ENCODE measurements at places on chromosomes 3 and 15. TPM values are rescaled to one million over a fixed set of nuclear protein-coding genes. Genes with fewer than 3 reads are reported as not detected.

Gene IL17RC
- 21.3 TPM for total RNA-seq

Gene EAF1
- 22.6 TPM for total RNA-seq

- no peaks in the 10 kb centered on the region for H3K4me1 ChIP-seq
- peak; percentile 88 for DNase-seq
- no peaks in the 10 kb centered on the region for H3K27me3 ChIP-seq
- no peak overlapping the region for H3K27ac ChIP-seq
- H3K4me3 ChIP-seq = no peak overlapping the region
Measured at GRCh38 chr3:60555686-60556354, 695.4 kb downstream of the FHIT start.

DNA sequence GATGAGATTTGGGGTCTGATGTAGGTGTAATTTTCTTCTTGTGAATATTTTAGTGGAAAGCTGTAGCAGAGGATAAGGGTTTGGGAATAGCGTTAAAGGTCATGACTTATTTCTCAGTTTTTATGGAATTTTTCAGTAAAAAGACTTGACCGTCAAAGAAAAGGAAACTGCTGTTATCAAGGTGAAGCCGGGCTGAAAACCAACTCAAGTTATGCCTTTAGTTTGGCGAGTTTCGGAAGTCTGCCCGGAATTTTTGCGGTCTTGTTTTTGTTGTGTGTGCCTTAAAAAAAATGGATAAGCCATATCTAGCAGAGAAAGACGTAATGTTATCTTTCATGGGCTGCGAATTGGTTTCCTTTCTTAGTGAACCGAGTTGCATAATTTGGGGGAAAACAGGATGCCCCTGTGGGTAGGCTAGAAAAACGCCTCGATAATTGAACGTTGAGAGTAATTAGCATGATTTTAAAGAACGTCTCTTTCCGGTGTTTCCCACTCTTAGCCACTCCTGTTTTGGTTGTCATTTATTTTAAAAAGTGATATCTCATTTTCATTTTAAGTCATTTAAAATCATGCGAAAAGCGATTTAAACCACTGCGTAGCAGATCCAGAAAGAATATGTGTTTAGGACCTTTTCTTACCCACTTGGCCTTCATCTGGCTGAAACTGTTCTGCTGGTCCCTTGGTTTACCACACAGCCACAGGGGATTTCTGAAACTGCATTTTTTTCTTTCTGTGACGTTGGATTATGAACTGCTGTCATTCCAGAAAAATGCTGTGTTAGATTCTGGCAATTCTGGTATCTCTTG, 1.1 kb downstream of the NFKBIZ start:
- H3K4me3 ChIP-seq = peak overlapping the region; percentile 92
- DNase-seq = peak; percentile 77
- peak overlapping the region; percentile 91 for H3K27ac ChIP-seq
- peaks cover 14% of the 10 kb centered on the region for H3K36me3 ChIP-seq
- H3K27me3 ChIP-seq = no peaks in the 10 kb centered on the region
- peaks cover 9% of the 10 kb centered on the region for H3K4me1 ChIP-seq

- no peak for DNase-seq
- no peak overlapping the region for H3K27ac ChIP-seq
Measured at GRCh38 chr3:26838026-26838425, 215.5 kb downstream of the LRRC3B start.

DNA sequence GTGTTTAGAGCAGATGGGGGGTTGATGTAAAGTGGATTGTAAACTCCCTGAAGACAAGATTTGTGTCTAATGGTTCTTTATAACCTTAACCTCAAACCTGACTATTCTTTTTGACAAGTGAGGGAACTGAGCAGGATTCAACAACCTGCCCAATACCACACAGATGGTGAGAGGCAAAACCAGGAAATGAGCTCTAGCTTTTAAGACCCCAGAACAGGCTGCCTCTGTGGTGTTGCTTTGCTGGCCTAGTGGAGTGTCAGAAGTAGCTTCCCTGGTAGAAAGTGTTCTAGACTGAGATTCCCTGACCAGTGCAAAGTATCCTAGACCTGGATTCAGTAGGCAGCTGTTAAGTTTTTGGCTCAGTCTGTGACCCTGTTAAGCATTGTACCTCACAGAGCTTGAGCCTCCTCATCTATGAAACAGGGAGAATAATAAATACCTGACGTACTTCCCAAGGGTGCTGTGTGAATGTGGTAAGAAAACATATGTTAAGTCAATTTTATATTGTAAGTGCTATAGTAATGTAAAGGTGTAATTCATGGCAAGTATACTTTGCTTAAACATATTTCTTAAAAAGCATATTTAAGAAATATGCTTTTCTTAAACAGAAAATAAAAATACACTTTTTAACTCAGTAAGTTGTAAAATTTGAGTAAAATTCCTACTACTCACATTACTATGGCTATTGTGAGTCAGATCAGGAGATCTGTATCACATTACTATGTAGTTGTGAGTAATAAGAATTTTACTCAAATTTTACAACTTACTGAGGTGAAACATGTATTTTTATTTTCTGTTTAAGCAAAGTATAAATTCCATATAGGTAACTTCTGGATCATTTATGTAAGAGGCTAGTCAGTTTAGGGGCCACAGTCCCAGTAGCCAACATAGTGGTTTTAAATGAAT, 8.8 kb downstream of the GPR87 start:
- H3K27me3 ChIP-seq = no peaks in the 10 kb centered on the region
- H3K36me3 ChIP-seq = no peaks in the 10 kb centered on the region
- peak; percentile 41 for DNase-seq
- H3K4me1 ChIP-seq = peaks cover 22% of the 10 kb centered on the region

GRCh38 chr15:85007137-85007536, 25.5 kb downstream of the PDE8A start:
- no peaks in the 10 kb centered on the region for H3K36me3 ChIP-seq
- no peak overlapping the region for H3K4me3 ChIP-seq
- no peaks in the 10 kb centered on the region for H3K4me1 ChIP-seq
- H3K27ac ChIP-seq = no peak overlapping the region

- no peak for DNase-seq
- no peak overlapping the region for H3K4me3 ChIP-seq
- H3K36me3 ChIP-seq = no peaks in the 10 kb centered on the region
- H3K27ac ChIP-seq = no peak overlapping the region
Measured at GRCh38 chr15:86541540-86541939, 461.9 kb downstream of the AGBL1 start.

- H3K27me3 ChIP-seq = no peaks in the 10 kb centered on the region
- H3K27ac ChIP-seq = no peak overlapping the region
- H3K4me3 ChIP-seq = no peak overlapping the region
- no peaks in the 10 kb centered on the region for H3K36me3 ChIP-seq
- peak; percentile 63 for DNase-seq
Measured at GRCh38 chr3:169344465-169344864, 319.0 kb downstream of the MECOM start.

GRCh38 chr15:96415513-96416217, 85.2 kb downstream of the NR2F2 start:
- H3K4me1 ChIP-seq = no peaks in the 10 kb centered on the region
- H3K27ac ChIP-seq = no peak overlapping the region
- no peaks in the 10 kb centered on the region for H3K36me3 ChIP-seq
- peaks cover 47% of the 10 kb centered on the region for H3K27me3 ChIP-seq
- H3K4me3 ChIP-seq = no peak overlapping the region
- no peak for DNase-seq

GRCh38 chr15:31298707-31299172, 27.9 kb upstream of the KLF13 start:
- no peak overlapping the region for H3K27ac ChIP-seq
- DNase-seq = no peak
- H3K36me3 ChIP-seq = no peaks in the 10 kb centered on the region
- no peak overlapping the region for H3K4me3 ChIP-seq

All from fibroblast of lung (primary cell).